ENCODE measurements at places on chromosomes 3 and 15. TPM values are rescaled to one million over a fixed set of nuclear protein-coding genes. Genes with fewer than 3 reads are reported as not detected.

Gene C3orf70
- 0.02 TPM for total RNA-seq

Gene PPM1L
- total RNA-seq = 0.73 TPM

Gene GOLGA6L9
- 2.7 TPM for total RNA-seq

Gene TSC22D2
- 16.0 TPM for total RNA-seq

Gene CSTA
- 1.3 TPM for total RNA-seq

Gene P4HTM
- 17.7 TPM for total RNA-seq

Gene HESX1
- total RNA-seq = 0.72 TPM

Gene HIGD2B
- total RNA-seq = not detected

Data from A549 treated with Mapracorat at 1 μM for 4 hours (cell line).